Suppressor macrophage treated with lipopolysaccharide for 1 hour (primary cell): ENCODE measurements at places on chromosomes 2 and 18.

- no peak for DNase-seq
Observed at GRCh38 chr2:234231460-234231859, 181.0 kb downstream of the SPP2 start.

GRCh38 chr2:205778356-205778755 is 96.1 kb downstream of the NRP2 start:
- DNase-seq = peak; percentile 3

DNA sequence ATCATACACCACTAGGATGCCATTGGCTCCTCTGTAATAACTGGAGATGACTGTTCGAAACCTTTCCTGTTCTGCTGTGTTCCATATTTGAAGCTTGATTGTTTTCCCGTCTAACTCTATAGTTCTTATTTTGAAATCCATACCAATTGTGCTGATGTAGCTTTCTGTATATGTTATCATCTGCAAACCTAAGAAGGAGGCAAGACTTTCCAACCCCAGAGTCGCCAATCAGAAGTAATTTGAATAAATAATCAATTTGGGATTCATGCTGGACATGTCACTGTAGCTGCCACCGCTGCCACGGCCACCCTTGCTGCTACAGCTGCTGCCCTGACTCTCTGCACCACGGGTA is 20.7 kb downstream of the STAT1 start:
- DNase-seq = no peak

GRCh38 chr2:240571314-240571973 is 3.2 kb downstream of the RNPEPL1 start:
- DNase-seq = no peak
